ENCODE measurements at places on chromosomes 2 and 18.

- no peak for DNase-seq
Observed at GRCh38 chr2:102233132-102233884, 46.5 kb downstream of the IL1RL2 start.

DNA sequence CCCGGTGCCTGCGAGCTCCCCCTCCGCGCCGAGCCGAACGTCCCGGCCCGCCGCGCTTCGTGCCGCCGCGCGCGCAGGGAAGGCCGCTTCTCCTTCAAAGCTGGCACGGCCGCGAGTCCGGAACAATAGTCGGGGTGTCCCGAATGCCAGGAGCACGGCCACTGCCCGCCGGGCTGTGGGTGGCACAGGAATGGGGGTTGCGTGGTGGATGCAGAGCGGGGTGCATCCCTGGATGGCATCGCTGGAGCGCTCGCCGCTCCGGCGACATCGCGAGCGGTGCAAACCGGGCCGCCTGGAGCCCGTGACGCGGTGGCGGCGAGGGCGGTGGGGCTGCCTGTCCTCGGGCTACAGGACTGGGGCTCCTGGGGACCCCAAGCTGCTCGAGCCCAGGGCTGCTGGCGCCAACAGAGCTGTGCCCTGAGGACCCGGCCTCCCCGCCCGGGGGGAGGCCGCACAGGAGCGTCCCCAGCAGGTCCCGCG is 1.1 kb upstream of the SATB2 start:
- DNase-seq, result no peak

DNA sequence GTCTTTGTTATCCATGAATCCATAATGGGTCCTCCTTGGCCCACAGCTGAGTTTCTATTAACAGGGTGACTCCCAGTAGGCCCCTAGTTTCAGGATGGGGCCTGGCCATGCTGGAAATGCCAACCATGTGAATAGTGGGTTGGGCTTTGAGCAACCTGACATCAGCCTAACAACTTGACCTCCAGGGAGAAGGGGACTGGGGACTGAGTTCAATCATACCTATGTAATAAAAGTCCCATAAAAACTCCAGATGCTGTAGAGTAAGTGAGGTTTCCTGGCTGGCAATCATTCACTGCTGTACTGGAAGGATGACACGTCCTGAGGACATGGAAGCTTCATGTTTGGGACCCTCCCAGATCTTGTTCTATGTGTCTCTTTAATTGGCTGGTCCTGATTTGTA is 7.9 kb downstream of the REV1 start:
- DNase-seq, result no peak

GRCh38 chr18:68417826-68418225 is 297.1 kb downstream of the TMX3 start:
- DNase-seq, result no peak

GRCh38 chr2:134671513-134671912 is 47.3 kb downstream of the TMEM163 start:
- DNase-seq, result no peak

GRCh38 chr2:220703279-220703678 is 868.8 kb downstream of the EPHA4 start:
- no peak for DNase-seq

DNA sequence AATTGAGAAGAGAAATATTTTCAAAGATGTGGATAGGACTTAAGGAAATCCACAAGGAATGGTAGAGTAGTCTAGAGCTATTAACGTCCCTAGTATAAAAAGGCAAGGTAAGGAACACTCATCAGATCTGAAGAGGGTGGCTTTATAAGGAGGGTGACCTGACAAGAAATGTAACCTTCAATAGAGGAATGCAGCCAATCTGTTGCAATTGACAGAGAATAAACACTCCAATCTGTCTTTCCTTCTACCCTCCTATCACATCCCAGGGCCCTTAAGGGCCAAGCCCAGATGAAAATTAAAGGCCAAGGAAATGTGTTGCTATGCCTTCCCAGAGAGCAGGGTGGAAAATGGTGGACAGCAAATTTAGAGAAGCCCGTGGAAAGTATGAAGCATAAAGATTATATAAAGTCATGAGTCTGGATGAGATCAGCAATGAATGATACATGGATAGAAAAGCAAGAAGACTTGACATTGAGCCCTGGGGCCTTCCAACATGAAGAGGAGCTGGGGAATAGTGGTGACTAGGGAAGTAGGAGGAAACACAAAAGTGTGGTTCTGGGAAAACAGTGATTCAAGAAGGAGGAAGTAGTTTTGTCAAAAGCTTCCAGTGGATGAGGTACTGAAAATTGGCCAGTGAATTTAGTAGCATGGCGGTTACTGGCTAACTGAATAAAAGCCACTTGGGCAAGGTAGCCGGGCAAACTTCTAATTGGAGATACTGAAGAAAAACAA is 270.6 kb upstream of the TANK start:
- DNase-seq, result no peak

DNA sequence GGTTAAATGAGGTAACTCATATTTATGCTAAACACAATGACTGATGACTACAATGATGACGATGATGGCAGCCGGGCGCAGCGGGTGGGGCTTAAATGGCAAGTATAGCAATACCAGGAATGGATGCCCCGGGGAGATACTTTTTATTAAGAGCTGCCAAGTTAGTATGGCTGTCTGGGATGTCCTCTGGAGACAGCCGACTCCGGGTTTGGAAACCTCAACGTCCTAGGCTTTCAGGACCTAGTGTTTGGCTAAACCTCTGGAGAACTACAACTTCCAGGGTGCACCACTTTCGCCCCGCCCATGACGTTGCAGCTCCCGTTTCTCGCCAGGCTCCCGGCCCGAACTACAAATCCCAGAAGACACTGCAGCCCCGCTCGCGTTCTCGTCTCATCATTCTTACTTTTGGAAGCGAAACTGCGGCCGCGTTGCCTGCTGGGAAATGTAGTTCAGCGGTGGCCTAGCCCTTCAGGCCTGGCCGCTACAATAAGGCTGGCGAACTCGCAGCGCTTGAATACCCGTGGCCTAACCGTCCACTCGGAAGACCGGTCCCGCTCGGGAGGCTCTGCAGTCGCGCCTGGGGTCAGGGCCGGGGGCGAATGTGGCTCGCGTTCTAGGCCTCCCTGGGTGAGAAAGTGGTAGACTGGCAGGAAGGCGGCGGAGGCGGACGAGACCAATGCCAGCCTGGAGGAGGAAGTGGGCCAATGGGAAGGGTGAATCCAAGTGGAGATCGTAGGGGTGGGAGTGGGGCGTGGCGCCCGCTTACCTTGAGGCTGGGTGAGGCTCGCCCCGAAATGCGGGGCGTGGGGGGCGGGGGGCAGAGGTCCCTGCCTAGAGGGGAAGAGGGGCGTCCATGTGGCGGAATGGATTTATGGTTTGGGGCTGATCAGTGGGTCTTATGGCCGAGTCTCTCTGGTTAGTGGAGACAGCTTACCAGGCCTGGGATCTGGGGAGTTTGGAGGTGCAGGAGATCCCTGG is at the start of gene SMARCAL1:
Gene SMARCAL1 (plus strand): TSS at position 463 of the 978 bp plus-strand sequence. CDS start 2,221 bp downstream, outside the sequence.
- peak; percentile 98 for DNase-seq

GRCh38 chr2:176175709-176176607 is 12.5 kb upstream of the HOXD1 start:
- no peak for DNase-seq

- DNase-seq, result peak; percentile 58
Observed at GRCh38 chr2:170930131-170930990, 1.3 kb downstream of the GORASP2 start.

DNA sequence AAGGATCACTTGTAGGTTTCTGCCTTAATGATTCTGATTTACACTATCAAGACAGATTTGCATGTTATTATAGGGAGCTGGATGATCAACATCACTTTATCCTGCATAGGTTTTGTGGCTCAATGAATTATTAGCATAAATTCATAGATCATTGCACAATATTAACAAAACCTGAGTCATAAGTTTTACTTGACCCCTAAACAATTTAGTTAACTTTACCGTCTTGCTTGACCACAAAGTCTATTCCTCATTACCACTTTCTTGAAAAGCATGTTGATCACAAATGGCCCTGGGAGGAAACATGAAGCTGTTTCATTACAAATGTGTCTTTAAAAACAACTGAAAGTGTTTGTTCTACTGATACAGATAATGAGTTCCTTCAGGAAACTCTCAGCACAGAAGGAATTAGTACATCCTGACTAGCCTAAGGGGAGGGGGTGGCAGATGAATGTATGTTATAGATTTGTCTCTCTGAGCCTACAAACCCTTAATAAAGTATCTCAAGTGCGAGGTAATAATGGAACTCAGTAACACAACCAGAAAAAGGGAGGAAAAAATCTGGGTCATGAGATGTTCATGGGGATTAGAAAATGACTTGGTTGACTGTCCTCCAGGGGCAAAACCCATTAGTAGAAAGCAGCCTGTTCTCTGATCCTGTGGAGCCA is 303.4 kb downstream of the PIK3C3 start:
- no peak for DNase-seq

GRCh38 chr2:101410746-101411145 is 23.4 kb upstream of the CREG2 start:
- DNase-seq, result no peak

GRCh38 chr2:118169359-118170005 is 81.2 kb downstream of the INSIG2 start:
- DNase-seq, result no peak

GRCh38 chr2:43021791-43022509 is 204.5 kb downstream of the ZFP36L2 start:
- no peak for DNase-seq

DNA sequence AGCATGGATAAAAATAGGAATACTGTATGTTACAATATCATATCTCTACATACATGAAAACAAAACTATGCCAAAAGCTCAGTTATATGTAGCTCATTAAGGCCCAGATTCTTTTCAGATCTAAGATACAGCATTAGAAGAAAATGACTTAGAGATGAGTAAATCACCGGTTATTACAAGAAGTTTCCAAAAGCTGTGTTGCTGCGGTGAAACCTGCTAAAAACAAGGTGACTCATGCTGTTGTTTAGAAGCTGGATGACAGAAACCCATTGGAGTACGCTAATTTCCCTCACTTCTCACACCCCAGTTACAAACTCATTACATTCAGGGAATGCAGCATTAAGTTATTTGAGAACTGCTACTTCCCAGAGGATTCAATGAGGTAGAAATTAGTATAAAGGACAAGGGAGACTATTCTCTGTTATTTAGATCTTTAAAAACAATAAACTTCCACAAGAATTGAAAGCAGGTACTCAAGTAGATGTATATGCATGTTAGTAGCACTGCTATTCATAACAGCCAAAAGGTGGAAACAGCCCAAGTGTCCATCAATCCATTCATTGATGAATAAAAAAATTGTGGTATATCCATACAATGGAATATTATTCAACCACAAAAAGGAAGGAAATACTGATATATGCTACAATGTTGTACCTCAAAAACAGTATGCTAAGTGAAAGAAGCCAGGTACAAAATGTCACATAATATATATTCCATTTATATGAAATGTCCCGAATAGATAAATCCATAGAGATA is 32.6 kb downstream of the RBKS start:
- DNase-seq, result no peak

GRCh38 chr2:232386740-232387450 is 8.3 kb downstream of the ALPP start:
- DNase-seq, result no peak

DNA sequence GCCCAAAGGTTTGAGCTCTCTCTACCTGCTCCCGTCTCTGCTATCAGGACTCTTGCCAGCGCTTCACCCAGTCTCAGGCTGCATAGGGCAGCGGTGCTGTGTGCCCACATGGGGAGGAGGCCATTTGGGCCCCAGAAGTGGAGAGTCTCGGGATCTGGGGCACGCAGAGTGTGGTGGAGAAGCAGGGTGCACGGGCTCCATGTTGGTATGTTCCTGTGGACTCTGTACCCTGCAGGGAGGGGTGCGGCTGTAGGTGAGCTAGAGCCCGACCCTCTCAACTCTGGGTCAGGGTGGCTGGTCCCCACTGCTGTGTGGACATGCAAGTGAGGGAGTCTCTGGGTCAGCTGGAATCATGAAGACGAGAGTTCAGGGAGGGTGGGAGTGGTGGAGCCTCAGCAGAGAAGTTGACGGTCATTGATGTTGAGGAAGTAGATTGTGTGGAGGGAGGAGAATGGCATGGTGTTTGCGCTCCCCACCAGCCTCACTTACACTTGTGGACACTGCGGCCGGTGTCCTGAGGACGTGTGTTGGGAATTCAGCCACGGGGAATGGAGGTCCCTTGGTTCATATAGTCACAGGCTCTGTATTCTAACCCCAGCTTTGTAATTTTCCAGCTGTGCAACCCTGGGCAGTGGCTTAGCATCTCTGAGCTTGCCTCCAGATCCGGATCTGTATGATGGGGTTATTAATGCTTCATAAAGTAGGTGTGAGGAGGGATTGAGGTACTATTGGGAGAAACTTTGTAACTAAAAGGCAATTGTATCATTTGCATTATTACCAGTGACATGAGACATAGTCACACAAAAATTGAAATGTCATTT is 840 bp upstream of the PSD4 start:
- no peak for DNase-seq

GRCh38 chr2:82237994-82238662 is 1933.6 kb upstream of the LRRTM1 start:
- no peak for DNase-seq

DNA sequence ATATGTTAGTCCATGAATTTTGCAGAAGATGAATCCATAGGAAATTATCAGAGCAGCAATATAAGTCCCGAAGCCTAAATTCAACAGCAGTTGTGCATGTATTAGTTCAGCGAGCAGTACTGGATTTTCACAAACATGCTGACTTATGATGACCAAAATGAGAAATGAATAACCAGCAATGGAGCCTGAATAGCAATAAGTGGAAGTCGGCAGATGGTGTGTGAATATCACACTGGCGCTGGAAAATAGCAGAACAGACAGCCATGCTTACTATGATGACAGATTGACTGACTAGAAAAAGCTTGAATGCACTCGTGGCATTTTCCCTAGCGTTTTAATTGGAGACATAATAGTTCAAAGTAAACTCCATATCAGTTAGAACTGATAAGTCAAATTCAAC is 1114.5 kb downstream of the DSC3 start:
- no peak for DNase-seq

DNA sequence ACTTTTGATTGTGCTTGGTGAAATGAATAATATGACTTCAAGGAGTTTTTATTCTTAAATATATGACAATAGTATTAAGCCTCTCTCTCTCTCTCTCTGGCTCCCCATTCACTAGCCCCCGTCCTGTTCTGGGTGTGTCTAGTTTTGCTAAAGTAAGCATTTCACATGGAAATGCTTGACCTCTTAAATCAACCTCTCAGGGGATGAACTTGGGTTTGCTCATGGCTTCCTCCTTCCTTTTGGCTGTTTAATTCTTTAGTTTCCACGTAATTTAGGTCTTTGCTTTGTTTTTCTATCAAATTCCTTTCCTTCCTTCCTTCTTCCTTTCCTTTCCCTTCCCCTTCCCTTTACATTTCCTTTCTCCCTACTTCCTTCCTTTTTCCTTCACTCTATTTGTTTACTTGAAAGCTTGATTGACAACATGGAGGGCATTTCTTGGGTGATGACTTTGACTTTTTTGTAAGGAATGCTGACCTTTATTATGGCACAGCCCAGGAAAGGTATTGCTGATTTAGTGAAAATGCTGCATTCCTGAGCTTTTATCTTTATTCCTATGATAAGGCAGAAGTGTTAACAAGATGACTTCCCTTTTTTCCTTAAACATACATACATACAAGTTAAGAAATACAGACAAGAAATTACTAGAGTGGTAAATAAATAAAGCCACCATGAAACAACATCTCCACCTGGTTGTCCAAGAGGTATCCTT is 3.6 kb downstream of the DPP4 start:
- DNase-seq, result no peak
